NCI-H69 (cell line): ENCODE measurements at places on chromosomes 16 and 17.

DNA sequence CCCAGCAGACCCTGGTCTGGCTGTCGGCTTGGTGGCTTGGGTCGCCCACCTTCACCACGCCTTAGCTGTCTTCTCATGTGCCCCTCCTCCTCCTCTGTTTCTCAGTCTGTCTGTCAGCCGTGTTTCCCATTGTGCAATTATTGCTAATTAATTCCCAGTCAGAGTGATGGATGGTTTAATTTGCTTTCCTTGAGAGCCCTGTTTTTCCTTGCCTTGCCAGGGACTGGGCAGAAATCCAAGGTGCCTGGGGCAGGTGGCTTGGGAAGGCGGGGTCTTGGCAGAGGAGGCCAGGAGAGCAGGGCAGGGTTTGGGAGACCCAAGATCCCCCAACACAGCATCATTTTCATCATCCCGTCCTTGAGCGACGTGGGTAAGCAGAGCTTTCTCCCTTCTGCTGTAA lies 21.3 kb downstream of the NECAB2 start:
- DNase-seq, result peak; percentile 89

DNA sequence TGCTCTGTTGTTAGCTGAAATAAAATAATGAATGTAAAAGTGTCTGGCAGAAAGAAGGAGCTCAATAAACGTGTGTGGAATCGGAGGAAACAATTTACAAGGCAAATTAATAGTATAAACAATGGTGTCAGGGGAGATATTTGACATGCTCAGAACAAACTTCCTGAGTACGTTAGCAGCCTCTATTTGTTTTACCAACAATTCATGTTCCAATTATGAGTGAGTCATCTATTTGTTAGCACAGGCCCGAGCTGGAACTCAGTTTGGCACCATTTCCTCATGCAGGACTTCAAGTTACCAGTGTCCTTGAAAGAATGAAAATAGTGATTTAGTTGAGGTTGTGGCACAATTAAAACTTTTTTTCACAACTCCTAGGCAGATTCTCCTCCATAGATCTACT lies 9.1 kb downstream of the ASIC2 start:
- DNase-seq, result peak; percentile 38

- no peak for DNase-seq
Measured at GRCh38 chr16:51733181-51733580, 582.1 kb upstream of the SALL1 start.

GRCh38 chr16:58152246-58152868 lies 23.2 kb upstream of the CFAP20 start:
- no peak for DNase-seq

GRCh38 chr17:59451706-59452105 lies 113.7 kb upstream of the DHX40 start:
- peak; percentile 62 for DNase-seq

GRCh38 chr16:77469634-77470033 lies 34.8 kb upstream of the ADAMTS18 start:
- DNase-seq, result no peak

DNA sequence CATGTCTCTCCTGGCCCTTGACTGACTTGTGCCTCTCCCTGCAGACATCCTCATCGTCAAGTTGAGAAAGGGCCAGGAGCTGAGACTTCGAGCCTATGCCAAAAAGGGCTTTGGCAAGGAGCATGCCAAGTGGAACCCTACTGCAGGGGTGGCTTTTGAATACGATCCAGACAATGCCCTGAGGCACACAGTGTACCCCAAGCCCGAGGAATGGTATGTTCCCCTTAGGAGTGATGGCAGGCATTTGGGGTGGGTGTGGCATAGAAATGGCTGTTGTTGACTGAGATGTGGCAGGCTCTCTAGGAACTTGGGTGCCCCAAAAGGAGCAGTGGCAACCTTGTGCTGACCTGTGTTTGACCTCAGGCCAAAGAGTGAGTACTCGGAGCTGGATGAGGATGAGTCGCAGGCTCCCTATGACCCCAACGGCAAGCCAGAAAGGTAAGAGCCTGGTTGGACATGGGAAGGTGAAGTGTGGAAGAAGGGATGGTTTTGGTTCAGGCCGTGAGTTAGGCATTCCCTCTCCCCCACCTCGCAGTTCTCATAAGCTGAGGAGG lies 7.5 kb downstream of the POLR2C start:
- no peak for DNase-seq

GRCh38 chr17:81566461-81567126 lies 14.4 kb upstream of the FAAP100 start:
- DNase-seq, result peak; percentile 88

DNA sequence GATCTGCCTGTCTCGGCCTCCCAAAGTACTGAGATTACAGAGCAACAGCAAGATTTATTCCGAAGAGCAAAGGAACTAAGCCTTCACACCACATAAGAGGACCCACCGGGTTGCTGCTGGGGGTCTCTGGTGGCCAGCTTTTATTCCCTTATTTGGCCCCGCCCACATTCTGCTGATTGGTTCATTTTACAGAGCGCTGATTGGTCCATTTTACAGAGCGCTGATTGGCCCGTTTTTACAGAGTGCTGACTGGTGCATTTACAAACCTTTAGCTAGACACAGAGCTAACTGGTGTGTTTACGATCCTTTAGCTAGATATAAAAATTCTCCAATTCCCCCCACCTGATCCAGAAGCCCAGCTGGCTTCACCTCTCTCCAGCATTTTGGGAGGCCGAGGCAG lies 26.3 kb downstream of the COPRS start:
- no peak for DNase-seq

- DNase-seq, result no peak
Measured at GRCh38 chr16:78786635-78787034, 687.2 kb downstream of the WWOX start.

DNA sequence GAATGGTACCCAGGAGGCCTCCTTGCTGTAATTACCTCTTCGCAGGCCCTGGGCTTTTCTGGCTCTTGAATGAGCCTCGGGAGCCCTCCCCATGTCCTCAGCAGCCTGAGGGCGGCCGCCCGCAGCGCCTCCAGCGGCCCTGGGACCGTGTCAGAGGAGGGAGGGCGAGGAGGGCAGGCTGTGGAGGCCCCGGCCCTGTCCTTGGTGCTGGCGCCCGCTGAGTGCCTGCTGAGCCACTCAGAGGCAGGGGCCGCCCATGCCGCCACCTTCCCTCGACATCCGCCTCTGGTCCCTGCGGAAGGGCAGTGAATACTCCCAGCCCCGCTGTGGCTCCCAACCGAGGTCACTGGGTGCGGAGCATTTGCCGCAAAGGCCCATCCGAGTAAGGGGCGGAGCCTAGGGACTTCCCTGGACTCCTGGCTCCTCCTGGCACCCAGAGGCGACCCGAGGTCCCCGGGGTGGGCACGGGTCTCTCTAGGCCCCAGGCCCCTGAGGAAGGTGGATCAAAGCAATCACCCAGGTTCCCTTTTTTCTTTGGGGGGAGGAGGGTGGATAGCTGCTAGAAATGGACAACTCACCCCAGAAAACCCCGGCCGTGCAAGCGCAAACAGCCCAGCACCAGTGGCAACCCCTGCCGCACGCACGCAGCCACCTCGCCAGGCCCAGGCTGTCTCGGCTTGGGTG lies 2.8 kb downstream of the RBFOX3 start:
- DNase-seq, result no peak

DNA sequence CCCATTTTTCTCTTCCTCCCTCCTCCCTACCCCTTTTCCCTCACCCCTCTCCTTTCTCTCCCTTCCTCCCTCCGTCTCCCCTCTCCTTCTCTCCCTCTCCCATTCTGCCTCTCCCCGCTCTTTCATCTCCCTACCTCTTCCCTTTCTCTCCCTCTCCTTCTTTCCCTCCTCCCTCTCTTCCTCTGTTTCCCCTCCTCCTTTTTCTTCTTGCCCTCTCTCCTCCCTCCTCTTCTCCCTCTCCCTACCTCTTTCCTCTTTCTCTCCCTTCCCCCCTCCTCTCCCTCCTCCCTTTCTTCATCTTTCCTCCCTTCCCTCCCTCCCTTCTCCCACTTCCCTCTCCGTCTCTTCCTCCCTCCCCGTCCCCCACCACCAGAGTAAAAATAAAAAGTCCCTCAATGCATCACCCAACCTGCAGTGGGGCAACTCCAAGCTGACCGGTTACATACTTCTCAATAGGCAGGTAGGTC lies 10.4 kb downstream of the CHD9NB start:
- DNase-seq, result no peak

GRCh38 chr17:60353773-60354172 lies 38.2 kb downstream of the USP32 start:
- DNase-seq, result no peak

GRCh38 chr16:1908983-1909382 lies 9.2 kb downstream of the HS3ST6 start:
- DNase-seq, result no peak

GRCh38 chr17:43880420-43880991 lies 26.8 kb downstream of the MPP2 start:
- peak; percentile 58 for DNase-seq

DNA sequence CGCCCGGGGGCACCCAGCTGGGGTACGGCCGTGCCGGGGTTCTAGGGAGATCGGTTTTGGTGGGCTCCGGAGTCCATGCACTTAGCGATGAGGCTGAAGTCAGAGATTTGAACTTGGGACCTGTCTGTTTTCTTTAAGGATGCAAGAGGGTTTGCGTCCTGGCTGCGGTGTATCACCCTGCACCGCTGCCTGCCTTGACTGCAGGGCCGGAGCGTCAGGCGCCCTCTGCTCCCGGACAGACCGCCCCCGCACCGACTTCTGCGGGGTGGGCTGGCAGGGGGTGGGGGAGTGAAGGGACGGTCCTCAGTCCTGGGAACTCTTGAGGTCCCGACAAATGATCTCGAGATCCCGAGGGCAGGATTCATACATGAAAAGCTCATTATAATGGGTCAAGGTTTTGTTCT lies 701 bp downstream of the PDP2 start:
- peak; percentile 28 for DNase-seq

DNA sequence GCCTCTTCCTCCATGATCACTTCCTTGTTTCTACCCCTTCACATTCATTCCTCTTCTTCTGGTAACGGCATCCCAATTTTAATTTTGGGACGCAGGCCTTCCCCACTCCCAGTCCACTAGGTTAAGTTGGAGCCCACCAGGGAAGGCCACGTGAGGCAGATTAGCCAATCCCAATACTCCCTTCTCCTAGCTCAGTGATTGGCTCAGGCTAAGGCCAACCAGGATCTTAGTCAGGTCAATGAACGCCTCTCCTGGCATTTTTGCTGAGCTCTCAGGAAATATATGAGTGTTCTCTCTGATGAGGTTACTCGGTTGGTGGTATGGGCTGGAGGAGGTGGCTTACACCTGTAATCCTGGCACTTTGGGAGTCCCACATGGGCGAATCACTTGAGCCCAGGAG lies 15.4 kb downstream of the SEZ6L2 start:
- DNase-seq, result no peak

DNA sequence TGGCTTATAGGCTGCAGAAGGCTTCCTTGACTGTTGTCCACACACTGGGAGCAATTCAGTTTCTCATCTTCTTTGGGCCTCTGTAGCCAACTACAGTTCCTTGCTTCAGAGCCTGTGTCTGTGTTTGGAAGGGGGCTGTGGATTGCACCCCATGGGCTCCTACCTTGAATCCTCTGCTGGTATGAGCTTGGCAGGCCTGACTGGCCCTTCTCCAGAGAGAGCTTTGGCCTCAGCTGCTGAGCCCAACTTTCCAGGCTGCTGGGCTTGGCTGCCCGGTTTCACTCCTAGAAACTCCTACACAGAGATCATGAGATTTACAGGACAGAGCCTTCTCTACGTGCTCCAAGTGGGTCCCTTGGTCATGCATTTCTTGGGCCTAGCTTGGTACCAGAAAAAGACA lies 354.4 kb downstream of the SNX29 start:
- no peak for DNase-seq

- peak; percentile 77 for DNase-seq
Measured at GRCh38 chr17:28494445-28495188, 11.5 kb upstream of the FOXN1 start.

- no peak for DNase-seq
Measured at GRCh38 chr16:89230255-89230654, 12.8 kb downstream of the ZNF778 start.

DNA sequence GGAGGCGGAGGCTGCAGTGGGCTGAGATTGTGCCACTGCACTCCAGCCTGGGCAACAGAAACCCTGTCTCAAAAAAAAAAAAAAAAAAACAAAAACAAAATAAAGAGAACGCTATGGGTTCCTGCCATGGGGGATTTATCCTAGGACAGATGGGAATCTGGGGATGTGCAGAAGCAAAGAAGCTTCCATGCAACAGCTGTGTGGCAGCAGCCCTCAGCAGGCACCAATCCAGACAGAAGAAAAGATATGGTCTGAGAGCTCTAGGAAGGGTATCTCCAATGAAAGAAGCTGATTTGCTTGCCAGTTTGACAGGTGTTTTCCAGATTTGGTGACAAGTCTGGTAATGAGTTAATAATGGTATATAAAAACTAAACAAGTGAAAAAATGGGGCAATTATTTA lies 11.6 kb downstream of the MYO19 start:
- no peak for DNase-seq

DNA sequence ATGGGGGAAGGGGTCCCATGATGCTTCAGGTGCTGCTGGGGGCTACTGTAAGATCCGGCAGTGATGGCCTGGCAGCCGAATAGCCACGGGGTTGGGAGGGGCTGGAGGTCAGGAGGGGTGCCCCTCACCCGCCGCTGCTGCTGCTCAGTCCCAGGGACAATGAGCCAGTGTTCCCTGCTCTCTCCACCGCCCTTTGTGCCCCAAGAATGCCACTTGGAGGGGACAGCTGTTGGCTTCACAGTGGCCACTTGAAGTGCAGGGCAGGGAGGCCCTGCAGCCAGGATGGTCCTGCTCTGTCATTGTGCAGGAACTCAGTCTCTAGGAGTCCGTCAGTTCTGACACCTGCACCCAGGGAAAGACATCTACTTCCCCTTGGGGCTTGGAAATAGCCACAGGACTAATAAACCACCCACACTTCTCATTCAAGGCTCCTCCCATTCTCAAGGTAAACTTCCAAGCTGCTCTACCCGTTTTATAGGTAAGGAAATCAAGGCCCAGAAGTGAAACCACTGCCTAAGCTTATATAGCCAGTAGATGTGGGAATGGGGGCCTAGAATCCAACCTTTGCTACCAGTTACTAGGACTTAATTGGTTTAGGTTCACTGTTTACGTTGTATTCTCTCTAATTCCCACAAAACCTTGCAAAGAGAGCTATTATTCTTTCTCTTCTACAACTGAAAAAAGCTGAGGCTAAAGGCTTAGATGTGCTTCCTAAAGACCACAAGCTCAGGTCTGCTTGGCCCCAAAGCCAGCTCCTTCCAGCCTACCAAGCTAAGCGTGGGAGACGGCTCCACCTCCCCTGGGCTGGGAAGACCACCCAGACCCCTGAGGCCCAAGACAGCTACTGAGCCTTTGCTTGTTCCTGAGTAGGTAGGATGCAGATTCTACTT lies 6.2 kb upstream of the CPSF4L start:
- DNase-seq, result no peak

GRCh38 chr16:1940273-1941161 lies 2.5 kb downstream of the MSRB1 start:
- no peak for DNase-seq
